ENCODE measurements at places on chromosomes 5 and 9.

DNA sequence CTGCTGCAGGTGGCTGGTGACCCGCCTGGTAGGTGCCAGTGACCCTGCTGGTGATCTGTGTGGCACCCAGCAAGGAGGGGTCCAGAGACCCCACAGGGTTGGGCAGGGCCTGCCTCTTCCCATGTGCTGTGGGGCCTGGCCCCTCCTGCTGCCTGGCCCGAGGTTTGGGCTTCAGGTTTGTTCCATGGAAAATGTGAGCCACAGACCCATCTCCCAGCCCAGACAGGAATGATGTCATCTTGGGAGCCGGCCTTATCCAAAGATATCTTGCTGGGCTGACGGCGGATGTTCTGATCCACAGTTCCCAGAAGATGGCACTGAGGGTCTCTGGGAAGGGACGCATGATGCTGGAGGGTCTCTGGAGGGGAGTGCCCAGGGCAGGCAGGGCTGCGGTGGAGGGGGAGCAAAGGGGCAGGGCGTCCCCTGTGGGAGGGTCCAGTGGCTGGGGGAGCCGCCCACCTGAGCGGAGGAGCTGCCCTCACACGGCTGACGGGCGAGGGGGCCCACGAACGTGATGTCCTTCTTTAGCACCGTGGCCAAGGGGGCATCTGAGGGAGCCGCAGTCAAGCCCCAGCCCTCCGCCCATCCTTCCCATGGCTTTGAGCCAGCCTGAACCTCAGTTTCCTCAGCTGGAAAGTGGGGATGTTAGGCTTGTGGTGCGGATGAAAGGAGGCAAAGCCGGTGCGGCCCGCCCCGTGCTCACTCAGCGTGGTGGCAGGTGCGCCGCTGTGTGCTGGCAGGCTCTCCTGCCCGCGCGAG, 68.1 kb downstream of the COL5A1 start:
- DNase-seq, result no peak

DNA sequence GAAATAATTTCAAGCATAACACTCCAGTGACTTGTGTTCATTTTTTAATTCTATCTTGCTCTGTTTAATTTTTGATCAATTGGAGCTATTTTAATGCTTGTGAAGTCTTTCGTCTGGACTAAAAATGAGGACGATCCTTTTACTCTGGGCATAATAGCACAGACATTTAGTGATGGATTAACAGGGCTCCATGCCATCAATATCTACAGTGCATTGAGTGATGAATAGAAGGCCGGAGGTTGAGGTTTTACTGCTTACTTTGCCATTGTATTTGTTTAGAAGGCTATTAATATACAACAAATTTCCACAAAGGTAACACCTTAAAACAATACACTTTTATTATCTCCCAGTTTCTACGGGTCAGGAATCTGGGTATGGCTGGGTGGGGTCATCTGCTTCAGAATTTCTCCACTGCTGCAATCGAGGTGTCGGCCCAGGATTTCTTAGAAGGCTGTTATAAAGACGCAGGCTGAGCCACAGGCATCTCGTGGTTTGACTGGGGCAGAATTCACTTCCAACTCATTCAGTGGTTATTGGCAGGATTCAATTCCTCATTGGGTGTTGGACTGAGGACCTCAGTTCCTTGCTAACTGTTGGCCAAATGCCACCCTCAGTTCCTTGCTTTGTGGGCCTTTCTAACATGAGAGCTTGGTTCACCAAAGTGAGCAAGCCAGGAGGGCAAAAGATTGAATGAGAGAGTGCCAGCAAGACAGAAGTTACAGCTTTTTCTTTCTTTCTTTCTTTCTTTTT, 265.4 kb upstream of the VLDLR start:
- DNase-seq, result no peak

DNA sequence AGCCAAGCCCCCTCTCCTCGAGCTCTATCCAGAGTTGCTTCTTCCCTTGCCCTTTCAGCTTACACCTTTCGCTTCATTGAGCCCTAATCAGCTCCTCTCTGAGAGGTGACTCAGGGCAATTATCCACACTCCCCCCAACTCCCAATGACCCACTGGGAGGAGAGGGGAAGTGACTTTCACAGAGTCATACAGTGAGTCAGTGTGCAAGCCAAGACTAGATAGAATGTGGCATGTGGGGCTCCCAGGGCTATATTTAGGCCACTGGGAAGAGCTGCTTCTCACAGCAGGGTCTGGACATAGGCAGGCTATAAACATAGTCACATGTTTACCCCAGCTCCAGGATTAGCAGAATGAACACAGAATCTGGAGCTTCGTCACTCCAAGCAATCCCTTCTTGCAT, 57.4 kb downstream of the NRG2 start:
- no peak for DNase-seq

- no peak for DNase-seq
These were observed 5.0 kb downstream of the MTMR12 start for GRCh38 chr5:32307769-32308194.

DNA sequence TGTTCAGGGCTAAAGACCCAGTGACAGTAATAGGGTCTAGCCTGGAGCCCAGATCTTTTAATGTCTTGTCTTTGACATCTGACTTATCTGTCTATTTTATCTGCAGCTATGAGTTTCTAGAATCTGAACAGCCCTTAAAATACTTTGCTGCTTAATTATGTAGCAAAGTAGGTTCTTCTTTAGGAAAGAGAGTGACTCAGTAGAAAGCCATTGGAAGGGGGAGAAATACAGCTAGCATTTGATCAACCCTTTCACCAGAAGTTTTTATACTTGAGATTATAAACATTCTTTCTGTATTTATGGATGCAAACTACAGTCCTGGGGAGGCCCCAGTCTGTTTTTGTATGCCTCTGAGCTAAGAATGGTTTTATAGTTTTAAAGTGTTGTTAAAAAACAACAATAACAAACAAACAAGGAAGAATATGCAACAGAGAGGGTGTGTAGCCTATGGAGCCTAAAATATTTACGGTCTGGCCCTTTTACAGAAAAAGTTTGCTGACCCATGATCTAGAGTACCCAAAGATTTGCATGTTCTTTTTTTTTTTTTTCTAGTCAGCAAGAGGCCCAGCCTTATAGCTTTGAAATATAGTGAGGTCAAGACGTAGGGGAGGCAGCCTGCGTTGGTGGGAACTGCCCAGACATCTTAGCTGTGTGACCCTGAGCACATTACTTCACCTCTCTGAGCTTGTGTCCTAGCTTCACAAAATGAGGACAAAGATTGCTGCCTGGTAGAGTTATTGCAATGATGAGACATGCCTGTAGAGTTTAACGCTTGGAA, 9.7 kb downstream of the GSN start:
- DNase-seq, result no peak

DNA sequence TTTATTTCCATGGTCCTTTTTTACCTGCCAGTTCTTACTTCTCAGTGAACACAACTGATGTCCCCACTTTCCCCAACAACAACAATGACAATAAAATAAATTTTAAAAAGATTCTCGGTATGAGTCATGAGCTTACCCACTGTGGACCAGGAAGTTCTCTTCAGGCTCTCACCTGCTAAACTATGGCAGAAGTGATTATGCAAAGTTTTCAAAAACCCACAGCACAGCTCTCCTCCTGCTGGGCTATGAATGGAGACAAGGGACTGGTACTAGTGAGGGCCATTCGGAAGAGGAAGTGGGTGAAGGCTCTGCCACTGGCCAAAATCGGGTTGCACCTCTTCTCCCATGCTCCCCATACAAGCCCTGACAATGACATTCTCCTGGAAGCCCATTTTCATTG, 429.4 kb downstream of the PIK3R1 start:
- DNase-seq, result no peak

DNA sequence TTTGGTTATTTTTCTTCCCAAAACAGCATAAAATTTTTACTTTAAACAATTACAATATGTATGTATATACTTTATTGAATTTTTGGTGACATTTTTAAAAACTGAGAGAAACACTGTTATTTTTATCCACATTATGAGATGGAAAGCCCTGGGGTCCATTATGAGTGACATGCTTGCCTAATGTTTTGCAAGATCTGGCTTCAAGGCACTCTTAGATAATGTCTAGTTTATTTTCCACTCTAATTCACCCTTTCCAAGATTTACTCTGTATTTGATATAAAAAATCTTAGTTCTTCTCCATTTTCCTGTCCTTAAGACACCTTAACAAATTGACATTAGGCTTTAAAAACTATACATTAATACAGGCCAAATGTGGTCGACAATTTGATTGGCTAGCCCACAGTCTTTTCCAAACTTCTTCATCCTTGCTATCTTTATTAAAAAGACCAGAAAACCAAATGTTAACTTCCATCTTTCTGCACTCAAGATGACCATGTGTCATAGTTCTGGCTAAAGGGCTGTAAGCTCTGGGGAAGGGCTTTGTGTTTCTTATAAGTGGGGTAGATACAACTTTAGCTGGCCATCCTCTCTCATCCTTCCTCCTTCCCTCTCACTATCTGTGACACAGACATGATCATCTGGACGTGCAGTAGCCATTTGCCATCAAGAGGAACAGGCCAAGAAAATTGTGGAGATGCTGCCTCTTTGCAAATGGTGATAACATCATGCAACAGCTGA, 561.1 kb downstream of the PDE4D start:
- no peak for DNase-seq

GRCh38 chr5:111453295-111453694, 59.0 kb downstream of the STARD4 start:
- DNase-seq, result no peak

GRCh38 chr9:87876708-87877107, 6.0 kb upstream of the SPATA31E1 start:
- DNase-seq, result no peak

- DNase-seq, result no peak
These were observed 307.4 kb upstream of the HAPLN1 start for GRCh38 chr5:84028093-84028492.

DNA sequence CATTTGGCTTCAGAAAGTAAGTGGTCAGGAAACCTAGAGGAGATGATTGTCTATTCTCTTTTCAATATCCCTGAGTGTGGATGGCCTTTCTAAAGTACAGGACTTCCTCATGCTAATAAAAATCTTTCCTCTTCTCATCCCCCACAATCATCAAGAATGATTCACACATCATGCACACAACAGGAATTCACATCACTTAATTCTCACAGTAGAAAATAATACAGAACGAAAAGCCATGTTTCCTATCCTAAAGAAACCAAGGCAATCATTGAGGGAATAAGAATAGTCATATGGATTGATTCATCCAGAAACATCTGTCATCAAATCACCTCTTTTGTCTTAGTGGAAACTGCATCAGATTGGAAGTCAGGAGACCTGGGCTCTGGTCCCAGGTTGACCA, 203.1 kb upstream of the PIK3R1 start:
- no peak for DNase-seq

GRCh38 chr9:470552-471194, 256.0 kb downstream of the DOCK8 start:
- peak; percentile 17 for DNase-seq

DNA sequence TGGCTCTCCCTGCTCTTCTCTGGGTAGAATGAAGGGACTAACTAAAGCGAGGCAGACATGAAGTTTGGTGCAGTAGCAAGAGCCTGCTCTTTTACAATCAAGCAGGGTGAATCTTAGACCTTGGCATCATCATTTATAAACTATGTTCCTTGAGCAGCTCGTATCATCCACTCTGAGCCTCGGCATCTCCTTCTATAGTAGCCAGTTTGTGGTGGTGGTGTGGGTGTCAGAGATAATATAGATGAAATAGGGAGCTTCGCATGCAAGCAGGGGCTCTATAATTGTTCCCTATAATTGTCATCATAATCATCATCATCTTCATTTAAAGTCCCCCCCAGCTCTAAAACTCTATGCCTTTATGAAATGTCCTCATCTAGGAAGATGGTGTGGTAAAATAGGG, 72.5 kb upstream of the SAP30L start:
- no peak for DNase-seq

- DNase-seq, result no peak
These were observed 60.6 kb downstream of the TJP2 start for GRCh38 chr9:69234683-69235082.

- no peak for DNase-seq
These were observed 11.8 kb downstream of the TBC1D9B start for GRCh38 chr5:179895861-179896260.

DNA sequence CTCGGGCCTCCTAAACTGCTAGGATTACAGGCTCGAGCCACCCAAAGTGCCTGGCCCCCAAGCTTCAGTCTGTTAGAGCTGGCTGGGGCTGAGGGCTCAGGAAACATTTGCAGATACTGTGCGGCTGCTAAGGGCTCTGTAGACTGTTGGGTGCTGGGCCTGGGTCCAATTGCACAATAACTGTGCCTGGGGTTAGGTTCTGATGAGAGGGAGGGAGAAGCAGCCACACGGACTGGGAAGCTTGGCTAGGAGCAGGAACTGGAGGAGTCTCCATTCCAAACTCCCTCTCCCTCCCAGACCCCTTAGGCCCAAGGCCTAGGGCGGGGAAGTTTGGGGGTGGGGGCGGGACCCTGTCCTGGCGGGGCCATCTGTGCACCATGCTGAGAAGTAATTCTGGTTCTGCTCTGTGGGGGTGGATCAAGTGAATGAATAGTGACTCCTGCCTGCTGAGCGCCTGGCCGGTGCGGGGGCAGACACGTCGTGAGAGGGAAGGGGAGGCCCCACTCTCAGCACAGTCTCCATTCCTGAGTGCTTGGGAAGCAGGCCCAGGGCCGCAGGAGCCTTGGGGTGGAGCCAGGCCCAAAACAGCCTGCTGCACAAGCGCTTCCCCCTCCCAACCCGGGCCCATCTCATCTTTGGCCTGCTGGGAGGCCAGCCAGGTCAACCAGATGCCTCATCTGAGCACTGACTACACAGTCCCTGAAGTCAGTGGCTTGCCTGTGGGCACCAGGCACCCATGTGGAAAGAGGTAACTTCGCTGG, 1.5 kb downstream of the ASS1 start:
- peak; percentile 54 for DNase-seq

DNA sequence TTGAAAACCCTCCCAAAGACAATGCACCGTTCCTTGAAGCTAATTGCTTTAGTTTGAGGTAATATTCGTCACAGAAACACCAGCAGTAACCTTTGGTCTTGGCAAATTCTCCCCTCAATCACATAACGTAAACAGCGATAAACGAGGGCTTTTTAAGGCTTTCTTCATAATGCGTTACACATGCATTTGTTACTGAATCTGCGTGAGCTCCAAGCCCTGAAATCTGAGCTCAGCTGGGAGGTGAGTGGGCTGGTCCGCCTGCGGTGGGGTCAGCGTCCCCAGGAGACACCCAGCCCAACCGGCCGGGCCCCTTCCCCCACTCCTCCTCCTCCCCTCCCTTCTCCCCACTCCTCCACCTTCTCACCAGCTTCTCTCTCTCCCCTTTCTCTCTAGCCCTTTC, 91.1 kb downstream of the BARX1 start:
- DNase-seq, result no peak

DNA sequence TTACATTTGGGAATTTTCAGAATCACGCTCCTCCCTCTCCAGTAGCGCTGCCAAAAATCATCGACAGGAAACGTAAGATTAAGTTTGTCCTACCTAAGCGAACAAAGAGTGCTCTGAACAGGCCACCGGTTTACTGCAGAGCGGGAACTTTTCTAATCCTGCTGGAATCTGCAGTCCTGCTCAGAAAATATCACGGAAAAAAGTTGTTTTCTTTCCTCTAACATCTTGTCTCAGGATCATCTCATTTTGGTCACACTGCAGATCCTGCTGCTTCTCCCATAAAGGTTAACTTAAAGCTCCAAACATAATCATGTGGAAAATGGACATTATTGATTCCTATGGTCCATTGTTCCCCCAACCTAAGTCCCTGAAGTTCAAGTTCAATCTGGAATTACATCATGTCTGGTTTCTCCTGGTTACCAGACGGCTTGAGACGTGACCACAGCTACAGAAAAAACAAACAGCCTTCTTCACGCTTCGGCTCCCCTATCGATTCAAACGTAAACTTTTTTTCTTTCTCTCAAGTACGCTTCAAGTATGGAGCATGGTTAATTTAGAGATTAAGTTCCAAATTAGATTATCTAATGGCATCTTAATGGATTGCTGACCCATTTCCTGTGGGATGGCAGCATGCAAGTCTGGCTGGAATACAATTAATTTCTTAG, 217.6 kb downstream of the NFIB start:
- no peak for DNase-seq

Measured in dorsolateral prefrontal cortex (tissue), 122 donors.